ENCODE measurements at places on chromosomes 6 and 20.

DNA sequence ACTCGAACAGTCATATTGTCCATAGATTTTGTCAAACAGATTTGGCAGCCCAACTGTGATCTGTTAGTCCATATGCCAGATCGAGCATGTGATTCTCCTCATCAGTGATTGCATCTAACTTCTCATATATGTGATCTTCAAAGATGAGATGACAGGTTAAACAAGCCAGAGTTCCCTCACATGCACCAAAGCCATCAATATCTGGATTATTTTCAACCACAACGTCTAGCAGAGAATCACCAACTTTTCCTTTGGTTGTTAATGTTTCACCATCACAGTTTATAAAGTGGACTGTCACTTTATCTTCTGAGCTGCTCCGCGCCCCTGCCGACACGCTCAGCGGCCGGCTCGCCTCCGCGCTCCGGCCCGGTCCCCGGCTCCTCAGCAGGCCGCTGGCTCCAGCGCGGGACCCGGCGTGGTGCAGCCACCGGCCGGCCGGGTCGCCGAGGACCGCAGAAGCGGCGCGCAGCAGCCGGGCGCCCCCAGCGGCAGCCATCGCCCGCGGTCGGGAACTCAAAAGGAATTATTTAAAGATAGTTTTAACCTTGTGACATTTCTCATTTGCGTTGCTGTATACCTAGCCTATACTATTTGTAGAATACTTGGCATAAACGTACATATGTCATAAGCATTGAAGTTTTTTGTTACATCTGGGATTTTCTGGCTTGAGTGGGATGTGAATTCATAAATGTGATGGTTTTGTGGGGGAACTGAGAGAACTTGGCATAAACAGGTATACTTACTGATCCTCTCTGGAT is 40.1 kb upstream of the DYNLRB1 start:
- no peak for DNase-seq

- DNase-seq: no peak
Measured at GRCh38 chr6:158596861-158597260, 37.0 kb downstream of the TMEM181 start.

DNA sequence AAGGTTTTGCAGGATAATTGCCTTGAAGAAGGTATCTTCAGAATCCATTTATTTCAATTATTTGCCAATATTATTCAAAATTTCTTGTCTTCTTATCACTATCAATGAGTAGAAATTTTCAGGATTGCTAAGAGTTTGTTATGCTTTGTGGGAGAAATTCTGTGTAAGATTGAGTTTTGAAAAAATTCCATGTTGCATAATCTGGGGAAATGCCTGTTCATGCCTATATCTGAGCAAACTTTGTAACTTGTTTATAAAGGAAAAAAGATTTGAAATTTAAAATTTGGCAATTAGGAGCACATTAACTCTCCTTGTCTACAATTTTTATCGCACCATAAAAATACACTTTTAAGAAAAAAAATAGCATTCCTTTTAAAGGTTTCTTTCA is 39.8 kb upstream of the EDN1 start:
- DNase-seq: no peak

GRCh38 chr6:121592261-121592935 is 157.0 kb downstream of the GJA1 start:
- DNase-seq: no peak

- no peak for DNase-seq
Measured at GRCh38 chr6:121917263-121917829, 481.9 kb downstream of the GJA1 start.

GRCh38 chr6:18330548-18331081 is 56.5 kb upstream of the RNF144B start:
- no peak for DNase-seq

DNA sequence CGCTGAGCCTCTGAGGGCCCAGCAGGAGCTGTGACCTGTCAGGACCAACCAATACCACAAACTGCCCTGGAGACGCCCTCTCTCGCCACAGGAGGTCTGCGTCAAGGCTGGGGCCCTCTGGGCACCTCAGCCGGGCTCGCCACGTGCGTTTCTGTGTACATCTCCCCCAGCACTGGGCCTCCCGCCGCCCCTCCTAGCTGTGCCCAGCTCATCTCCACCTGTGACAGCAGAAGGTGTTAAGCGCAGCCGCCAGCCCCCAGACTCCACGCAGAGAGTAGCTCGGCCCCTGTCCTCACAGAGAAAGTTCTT is 91.4 kb downstream of the TAF4 start:
- DNase-seq: no peak

- no peak for DNase-seq
Measured at GRCh38 chr6:99434702-99435530, 9.8 kb upstream of the PNISR start.

DNA sequence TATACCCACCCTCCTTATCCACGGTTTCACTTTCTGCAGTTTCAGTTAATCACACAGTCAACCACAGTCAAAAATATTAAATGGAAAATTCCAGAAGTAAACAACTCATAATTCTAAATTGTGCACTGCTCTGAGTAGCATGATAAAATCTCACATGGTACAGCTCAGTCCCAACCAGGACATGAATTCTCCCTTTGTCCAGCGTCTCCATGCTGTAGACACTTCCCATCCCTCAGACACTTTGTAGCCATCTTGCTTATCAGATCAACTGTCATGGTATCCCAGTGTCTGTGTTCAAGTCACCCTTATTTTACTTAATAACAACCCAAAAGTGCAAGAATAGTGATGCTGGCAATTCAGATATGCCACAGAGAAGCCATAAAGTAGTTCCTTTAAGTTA is 94.7 kb downstream of the PDE10A start:
- no peak for DNase-seq

DNA sequence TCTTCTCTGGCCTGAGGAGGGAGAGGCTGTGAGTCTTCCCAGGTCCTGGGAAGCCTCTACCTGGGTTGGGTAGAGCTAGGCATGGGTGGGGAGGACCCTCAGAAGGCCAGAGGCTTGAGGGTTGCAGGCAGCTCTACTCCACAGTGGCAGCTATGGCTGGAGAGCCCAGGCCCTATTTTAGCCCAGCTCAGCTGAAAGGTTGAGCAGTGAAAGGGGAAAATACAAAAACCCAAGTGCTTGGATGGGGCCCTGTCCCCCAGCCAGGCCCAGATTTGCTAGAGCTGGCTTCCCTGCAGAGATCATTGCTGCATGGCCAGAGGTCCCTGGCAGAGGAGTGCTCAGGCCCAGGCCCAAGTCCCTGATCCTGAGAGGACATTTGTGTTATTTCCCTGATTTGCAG is 45.7 kb downstream of the SUN5 start:
- DNase-seq: no peak

DNA sequence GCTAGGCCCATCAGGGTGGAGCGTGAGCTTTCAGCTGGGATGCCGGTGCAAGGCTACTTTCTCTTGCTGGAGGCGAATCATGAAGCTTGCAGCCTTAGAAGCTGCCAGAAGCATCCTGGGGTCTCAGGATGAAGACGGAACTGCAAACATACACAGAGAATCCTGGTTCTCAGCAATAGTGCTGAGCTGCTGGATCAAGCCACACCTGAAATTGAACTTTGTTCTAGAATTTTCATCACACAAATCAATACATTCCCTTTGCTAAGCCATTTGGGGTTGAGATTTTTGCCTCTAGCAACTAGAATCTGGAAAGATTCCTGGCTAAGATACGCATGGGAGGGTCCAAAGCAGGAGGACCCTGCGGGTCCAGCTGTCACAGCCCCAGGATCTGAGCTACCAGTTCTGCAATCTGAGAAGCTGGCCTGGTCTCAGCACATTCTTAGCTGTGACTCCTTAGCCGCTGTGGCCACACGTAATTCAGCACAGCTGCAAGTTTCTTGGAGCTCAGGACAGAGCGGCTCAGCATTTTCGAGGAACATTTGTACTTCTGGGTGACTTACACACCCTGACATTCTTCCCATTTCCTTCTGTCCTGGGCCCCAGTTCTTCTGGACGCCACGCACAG is 6.6 kb upstream of the ARFGAP1 start:
- no peak for DNase-seq

DNA sequence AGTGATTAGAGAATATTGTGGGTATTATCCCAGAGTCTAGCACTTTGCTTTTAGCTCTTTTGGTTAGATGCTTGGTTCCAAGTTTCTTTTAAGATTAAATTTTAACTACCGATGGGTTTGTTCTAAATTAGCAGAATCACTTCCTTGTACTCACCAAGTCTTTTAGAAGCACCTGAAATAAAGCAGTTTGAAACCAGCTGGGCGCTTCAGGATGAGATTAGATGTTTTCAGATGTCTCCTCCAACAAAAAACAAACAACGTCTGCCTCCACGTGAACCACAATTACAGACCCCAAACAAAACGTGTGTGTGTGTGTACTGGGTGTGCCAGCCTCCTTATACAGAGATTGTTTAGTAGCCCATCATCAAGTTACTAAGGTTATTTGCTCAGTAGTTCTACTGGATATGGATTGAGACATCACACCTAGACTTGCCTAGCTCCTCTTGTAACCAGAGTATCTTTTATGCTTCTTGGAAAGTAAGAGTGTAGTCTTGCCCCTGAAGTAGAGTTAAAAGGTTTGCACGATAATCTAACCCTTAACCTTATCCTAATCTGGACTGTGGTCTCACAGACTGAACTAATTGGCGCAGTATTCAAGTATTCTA is 2.3 kb downstream of the DSTN start:
- DNase-seq: no peak

DNA sequence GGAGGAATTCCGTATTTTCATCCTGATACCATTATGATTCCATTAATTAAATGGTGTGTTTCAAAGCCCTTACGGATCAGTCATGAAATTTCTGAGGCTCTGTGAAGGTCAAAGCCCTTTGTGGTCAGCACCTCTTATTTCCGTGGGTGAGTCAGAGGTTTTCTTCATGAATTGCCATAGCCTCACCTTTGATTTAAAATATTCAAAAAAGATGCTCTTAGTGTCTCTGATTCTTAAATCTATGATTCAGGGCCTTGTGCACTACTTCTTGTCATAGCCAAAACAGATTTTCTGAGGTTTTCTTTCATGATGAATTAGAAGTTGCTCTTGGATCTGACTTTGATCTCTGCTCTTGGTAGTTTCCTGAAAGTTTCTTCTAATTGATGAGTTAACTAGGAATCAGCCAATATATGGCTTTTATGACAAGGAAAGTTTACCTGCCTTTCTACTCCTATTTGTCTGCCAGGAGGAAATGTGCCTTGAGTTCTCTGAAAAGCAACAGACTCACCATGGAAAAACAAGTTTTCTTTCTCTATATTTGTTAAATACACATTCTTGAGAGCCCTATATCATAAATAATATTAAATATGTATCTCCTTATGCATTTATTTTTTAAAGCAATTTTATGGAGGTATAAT is 613.0 kb downstream of the UTRN start:
- no peak for DNase-seq

- DNase-seq: no peak
Measured at GRCh38 chr6:139743664-139744437, 369.4 kb upstream of the CITED2 start.

GRCh38 chr6:44052419-44053023 is 74.7 kb downstream of the MRPL14 start:
- DNase-seq: no peak

- no peak for DNase-seq
Measured at GRCh38 chr6:35710241-35710847, 21.6 kb upstream of the FKBP5 start.

DNA sequence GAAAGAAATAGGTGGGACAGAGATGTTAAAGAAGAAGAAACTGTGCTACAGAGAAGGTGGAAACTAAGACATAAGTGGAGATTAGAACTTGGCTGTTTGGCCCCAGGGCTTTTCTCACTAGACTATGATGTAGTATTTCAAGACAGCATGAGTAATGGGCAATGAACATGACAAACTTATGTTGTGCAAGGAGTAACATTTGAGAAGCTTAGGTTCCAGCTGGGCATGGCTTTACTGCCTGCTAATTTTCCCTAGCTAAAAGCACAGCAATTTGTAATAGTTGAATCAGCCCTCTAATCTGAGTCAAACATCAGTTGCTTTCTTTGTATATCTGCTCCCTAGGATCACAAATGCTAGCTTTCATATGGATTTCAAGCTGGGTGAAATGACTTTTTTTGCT is 294.3 kb upstream of the BMP2 start:
- DNase-seq: no peak

GRCh38 chr6:125746731-125747588 is 2.5 kb upstream of the HEY2 start:
- DNase-seq: no peak

- DNase-seq: no peak
Measured at GRCh38 chr20:11304795-11305194, 612.9 kb upstream of the BTBD3 start.

GRCh38 chr20:42270539-42270938 is 652.4 kb upstream of the CHD6 start:
- no peak for DNase-seq

GRCh38 chr6:26172608-26172968 is 85.4 kb downstream of the HFE start:
- DNase-seq: no peak

Data from esophagus squamous epithelium (tissue), 5 donors.